EL (cell line): ENCODE measurements at places on chromosomes 6 and 20.

- DNase-seq = no peak
Measured at GRCh38 chr6:74805916-74806696, 399.7 kb downstream of the COL12A1 start.

GRCh38 chr20:38883981-38884733, 42.1 kb upstream of the FAM83D start:
- DNase-seq = no peak

GRCh38 chr6:20408851-20409250, 7.2 kb downstream of the E2F3 start:
- no peak for DNase-seq

DNA sequence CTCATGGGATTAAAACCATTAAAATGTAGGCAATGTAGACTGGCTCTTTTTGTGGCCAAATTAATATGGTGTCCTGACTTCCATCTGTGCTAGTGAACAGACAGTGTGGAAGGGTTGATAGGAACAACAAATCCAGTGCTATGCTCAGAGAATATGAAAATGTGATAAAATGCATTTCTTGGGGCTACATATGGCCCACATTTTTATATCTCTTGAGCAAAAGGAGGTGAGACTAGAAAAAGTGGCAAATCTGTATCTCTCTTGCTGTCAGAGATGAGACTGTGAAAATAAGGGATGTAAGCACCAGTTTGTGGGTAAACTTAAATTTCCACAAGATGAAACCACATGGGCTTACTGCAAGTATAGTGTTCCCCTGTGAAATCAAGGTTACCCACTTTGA, 162.1 kb downstream of the PHF3 start:
- no peak for DNase-seq

DNA sequence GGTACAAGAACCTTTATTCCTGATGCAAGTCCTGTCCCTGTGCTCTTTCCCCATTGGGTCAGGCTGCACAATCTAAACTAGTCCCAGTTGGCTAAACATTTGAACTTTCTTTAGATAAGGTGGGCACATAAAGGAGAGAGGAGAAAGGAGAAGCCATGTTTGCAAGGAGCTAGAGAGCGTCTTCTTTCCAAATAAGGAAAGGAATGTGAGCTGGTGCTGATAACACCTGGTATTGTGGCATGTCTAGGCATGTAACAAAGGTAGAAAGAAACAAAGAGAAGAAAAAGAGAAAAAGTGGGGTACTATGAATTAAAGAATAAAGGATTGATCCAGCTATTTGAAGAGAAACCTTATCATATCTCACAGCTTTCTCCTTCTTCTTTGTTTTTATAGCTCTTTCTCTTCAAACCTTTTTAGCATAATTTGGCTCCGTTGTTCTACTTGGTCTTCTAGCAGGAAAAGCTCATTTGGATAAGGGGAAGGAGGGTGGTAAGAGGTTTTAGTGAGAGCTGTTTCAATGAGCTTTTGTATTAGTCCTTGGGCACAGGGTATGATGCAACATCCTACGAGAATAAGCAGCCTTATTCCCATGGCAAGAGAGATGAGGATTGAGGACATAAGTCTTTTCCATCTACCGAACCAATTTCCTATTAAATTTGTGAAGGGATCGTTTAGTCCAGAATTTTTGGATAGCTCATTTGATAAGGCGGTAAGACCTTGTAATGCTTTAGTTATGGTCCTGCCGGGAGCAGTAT, 415.5 kb upstream of the MAN1A1 start:
- no peak for DNase-seq

DNA sequence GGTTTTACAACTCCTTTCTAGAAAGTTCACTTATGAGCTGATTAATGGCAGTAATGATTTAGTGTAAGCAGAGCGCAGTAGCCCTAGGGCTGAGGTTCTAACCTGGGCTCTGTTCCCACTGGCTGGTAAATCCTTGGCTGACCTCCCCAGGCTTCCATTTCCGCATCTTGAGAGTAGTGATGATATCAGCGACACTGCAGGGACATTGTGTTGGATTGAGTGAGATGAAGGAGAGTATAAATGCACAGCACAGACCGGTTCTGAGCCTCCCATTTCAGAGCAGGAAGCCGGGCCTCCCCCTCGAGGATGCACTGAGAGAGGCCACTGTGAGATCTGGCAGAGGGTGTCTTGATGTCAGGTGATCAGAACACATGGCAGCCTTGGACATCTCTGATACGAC, 477.2 kb upstream of the SULF2 start:
- no peak for DNase-seq

- no peak for DNase-seq
Measured at GRCh38 chr6:2819978-2820377, 21.7 kb downstream of the SERPINB1 start.

DNA sequence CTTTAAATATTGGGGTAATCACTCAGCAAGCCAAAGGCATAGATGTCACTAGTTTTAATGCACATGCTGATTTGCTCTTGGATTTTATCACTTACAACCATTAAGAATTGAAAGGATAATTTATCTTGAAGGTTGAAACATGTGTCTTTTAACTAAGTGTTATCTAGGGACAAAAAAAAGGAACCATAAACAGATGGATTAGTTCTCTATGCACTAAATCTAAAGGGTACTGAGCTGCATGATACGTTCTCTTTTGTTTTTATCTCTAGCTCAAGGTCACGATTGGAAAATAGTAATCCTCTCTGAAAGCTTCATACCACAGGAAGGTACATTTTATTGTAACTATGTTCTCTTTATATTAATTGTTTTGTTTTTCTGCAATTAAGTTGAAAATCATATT, 1426.6 kb downstream of the GRIK2 start:
- DNase-seq = no peak

DNA sequence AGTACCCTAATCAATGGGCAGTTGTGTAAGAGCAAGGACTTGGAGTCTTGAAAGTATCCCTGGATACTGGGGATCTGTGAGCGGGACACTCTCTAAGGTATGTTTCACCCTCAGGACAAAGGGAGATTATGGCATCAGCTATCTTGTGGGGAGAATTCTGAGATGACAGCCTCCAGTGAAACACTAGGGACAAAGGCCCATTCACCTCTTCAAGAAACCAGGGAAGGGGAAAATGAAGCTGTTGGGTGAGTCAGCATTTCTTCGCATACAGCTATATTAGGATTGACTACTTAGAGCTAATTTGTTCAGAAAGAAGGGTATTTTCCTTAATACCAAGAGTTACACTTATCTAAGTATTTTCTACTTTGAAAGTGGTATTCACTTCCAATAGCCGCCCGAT, 35.9 kb downstream of the OPN5 start:
- DNase-seq = no peak

- peak; percentile 40 for DNase-seq
Measured at GRCh38 chr6:41970436-41970846, 28.8 kb upstream of the CCND3 start.

GRCh38 chr20:34082232-34082887, 29.7 kb downstream of the EIF2S2 start:
- no peak for DNase-seq

GRCh38 chr6:40321616-40322015, 265.5 kb downstream of the LRFN2 start:
- DNase-seq = no peak

- DNase-seq = no peak
Measured at GRCh38 chr20:32463642-32464400, 105.7 kb downstream of the ASXL1 start.

DNA sequence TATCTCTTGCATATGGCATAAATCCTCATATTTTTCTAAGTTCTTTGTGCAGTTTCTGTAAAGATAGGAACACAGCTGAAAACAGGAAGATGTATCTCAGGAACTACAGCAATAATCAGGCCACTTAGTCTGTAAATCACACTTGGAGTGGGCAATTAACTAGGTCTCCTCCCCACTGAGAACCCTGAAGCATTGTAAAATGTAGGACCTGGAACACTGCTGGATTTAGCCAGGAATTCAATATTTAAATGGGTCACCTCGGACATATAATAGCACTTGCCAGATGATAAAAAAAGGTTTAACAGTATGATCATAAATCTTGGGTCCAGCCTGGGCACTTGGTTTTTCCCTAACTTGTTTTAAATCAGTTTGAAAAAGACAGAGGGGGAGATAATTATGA, 155.0 kb downstream of the GRM1 start:
- no peak for DNase-seq

GRCh38 chr6:37820718-37821079, 1.2 kb downstream of the ZFAND3 start:
- DNase-seq = no peak

- DNase-seq = no peak
Measured at GRCh38 chr6:17339308-17339670, 54.1 kb upstream of the CAP2 start.

DNA sequence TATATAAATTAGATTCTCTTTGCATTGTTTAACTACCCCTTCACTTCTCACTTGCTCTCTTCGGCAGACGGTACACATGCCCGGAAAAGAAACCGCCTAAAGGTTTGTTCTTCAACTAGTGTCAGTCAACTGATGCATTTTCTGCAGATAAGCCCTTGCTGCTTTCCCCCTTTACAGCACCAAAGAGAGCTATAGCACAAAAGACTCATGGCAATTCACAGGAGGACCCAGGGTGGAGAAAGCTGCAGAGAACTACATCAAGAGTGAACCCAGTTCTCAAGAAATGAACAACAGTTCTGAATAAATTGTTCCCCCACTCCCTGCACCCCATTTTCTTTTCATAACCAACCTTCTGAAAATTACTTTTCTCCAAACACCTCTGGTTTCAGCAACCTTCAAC, 8.9 kb downstream of the CD164 start:
- DNase-seq = no peak

GRCh38 chr6:147207837-147208754, 3.9 kb downstream of the STXBP5 start:
- peak; percentile 18 for DNase-seq

- no peak for DNase-seq
Measured at GRCh38 chr20:55205665-55206064, 730.3 kb downstream of the DOK5 start.
